Cerebellar nuclear complex (tissue), 1 donor: ENCODE measurements at places on chromosomes 5 and 9.
A peak's percentile ranks its signal among the peaks of the same experiment; 100 is the strongest.

GRCh38 chr5:122612901-122613300 is 162.0 kb upstream of the SNX2 start:
- no peak for DNase-seq

GRCh38 chr5:53249529-53250200 is 140.1 kb upstream of the MOCS2 start:
- DNase-seq = no peak

GRCh38 chr5:134091626-134092121 is 22.8 kb upstream of the TCF7 start:
- DNase-seq = no peak

GRCh38 chr9:7164440-7165330 is 406.9 kb downstream of the KDM4C start:
- no peak for DNase-seq

DNA sequence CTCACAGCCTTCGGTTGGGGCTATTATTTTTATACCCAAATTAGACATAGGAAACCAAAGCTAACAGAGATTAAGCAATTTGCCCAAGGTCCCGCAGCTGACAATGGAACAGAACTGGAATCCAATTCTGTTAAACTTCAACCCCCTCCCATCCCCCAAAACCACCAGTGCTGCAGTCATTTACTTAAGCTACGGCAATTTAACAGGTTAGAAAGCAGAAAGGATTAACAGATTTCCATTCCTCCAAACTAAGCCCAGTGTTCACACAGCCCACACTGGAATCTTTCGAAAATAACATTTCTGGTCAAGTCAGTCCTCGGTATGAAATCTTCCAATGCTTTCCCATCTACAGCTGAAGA is 1023.1 kb upstream of the DMAC1 start:
- no peak for DNase-seq

DNA sequence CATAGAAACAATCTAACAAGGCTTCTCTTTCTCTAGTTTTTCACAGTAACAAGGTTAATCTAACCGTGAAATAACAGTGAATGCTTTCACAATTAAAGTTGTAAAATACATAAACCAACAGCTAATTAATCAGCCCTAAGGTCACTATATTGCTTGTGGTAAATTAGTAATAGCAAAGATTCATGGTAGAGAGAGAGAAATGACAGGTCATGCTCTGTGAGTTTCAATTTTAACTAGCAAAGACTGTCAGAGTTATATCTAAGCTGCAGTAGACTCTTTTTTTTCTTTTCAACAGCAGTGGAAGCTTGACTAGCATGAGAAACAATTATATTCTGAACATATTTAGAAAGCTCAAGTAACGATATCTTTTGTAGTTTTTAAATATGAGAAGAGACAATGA is 1068.0 kb downstream of the MAT2B start:
- DNase-seq = no peak

- no peak for DNase-seq
Observed at GRCh38 chr9:92657296-92658094, 12.4 kb downstream of the IPPK start.

DNA sequence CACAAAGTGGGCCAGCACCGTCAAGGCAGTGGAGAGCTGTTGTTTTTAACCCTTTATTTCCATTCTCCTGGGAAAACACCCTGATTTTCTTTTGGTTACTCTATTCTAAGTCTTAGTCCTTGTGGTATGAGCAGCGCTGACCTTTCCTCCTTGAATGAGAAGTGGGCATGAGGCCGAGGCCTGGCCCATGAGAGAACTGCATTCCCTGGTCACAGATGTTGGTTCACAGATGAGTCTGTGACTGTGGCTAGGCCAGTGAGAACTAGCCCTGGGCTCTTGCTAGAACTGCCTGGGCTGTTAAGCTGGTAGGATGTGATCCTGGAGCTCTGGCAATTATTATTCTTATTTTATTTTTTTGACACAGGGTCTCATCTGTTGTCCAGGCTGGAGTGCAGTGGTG is 71.7 kb upstream of the KLF9 start:
- no peak for DNase-seq

DNA sequence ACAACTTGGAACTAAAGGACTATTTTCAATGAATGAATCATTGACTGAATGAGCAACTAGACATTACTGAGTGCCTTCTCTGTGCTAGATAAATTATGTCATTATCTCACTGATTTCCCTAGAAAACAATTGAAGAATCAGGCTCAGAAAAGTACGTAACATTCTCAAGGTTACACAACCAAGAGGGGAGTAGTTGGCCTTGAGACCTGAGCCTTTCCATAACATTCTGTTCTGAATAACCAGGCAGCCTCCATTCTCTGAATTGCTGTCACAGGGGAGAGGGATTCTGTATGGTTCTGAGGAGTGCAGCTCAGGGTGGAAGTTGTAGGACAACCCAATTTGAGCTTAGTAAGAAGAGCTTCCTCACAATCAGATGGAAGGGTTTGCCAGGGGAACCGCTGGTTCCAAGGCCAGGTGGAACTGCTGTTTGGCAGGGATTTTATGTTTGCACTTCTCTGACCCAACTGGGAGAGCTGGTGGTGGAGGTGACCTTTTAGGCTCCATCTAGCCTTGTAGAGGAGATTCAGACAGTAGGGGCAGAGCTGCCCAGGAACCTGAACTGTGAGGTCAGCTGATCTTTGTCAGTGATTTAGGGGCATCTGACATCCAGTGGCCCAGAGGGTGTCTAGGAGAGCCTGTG is 16.3 kb downstream of the POLR1E start:
- no peak for DNase-seq

- no peak for DNase-seq
Observed at GRCh38 chr9:123237220-123237619, 31.2 kb downstream of the STRBP start.

- DNase-seq = no peak
Observed at GRCh38 chr9:37395663-37396062, 26.8 kb upstream of the GRHPR start.

DNA sequence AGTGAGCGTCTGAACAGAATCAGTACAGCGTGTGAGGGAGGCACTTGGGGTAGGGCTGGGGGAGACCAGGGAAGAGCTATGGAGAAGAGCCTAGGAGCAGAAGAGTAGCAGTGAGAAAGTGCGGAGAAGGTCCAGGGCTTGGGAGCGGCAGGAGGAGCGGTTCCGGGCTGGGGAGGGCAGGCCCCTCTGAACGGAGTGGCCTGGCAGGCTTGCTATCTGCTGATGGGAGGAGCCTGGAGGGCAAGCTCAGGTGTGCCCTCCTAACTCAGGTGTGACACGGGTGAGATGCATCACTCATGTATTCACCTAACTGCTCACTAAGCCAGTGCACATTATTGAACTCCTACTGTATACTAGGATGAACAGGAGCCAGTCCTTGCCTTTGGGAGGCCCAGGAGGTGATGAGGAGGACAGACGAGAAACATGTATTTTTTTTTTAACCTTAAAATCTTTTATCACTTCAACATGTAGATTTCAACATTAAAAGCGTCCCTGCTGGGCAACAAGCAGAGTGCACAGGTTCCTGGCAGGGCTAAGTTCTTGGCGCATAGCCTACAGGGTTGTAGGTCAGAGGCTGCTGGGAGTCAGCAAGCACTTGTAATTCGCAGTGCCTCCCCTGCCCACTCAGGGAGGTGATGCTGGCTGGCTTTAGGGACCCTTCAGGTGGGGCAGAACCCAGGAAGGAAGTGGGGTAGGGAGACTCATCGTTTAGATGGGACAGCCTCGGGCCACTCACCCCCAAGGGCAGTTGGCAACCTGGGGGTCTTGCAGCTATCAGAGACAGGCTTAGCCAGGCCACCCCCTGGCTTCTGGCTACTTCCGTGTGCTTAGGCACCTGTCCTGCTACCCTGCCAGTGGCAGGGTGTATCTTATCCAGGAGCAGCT is 55.5 kb downstream of the TMOD1 start:
- no peak for DNase-seq

DNA sequence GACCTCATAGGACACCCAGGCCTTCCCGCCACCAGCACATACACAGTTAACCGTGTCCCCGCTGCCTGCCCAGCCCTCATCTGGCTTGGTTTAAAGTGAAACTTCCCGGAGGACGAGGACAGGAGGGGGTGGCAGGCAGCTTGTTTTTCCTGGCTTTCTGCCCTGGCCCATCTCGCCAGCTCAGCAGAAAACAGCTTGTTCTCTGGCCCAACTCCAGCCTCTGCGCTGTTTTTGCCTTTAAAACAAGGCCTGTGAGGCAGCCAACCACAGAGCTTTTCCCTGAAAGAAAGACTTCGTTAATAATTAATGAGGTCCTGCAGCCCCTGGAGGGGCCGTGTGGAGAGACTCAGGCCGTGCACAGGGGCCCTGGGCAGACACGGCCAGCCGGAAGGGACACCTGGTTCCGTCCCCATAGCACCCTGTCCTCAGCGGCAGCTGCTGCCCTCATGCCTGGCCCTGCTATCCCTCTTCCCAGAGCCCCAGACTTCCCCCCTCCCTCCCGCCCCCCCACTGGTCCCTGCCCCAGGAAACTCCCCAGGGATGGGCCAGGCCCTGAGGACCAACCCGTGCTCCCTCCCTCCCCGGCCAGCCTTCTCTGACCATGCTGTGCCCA is 108.7 kb downstream of the RXRA start:
- DNase-seq = peak; percentile 47

- DNase-seq = no peak
Observed at GRCh38 chr5:72511366-72511765, 4.2 kb upstream of the ZNF366 start.

DNA sequence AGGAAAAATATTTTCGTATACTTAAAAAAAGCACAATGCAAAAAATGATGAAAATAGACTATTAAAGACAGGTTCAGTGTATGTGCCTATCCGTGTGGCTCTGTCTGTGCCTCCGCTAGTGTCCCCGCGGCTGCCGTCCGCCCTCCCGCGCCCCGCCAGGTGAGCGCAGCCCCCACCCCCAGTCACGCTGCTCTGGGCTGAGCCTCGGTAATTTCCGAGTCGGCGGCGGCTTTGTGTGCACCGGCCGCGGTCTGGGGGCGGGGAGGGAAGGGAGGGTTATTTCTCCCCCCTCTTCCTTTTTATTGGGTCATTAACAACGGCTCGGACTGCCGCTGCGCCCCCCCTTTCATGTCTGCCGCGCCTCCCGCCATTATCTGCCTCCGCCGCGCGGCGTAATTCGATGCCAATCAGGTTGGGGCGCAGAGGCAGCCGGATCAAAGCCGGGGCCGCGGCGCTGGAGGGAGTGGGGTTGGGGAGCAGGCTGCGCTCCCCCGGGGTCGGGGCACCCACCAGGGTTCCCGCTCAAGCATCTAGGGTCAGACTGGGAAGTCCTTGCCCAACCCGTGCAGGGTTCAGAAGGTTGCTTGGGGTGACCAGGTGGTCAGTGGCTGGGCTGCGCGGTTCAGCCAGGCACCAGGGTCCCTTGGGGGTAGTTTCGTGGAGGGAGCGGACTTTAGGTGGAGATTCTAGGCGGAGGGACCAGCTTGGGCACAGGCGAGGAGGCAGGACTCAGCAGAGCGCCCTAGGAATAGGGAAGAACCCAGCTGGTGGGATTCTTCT is 39.5 kb upstream of the PSD2 start:
- DNase-seq = no peak

DNA sequence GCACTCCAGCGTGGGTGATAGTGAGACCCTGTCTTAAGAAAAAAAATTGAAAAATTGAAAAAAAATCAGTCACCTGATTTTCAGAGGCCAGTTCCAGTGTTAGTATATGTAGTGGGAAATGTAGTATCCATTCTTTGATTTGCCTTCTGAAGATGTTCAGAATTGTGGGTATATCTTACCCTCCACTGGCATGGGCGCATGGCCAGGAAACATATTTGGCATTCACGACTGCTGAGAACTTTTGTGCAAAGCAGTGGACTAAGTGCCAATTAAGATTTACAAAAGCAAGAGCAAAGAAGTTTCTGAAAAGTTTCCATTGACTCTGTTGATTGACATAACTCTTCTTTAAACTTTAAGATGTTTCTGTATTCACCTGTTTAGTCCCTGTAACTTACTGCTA is 2.4 kb downstream of the CAVIN4 start:
- DNase-seq = no peak

DNA sequence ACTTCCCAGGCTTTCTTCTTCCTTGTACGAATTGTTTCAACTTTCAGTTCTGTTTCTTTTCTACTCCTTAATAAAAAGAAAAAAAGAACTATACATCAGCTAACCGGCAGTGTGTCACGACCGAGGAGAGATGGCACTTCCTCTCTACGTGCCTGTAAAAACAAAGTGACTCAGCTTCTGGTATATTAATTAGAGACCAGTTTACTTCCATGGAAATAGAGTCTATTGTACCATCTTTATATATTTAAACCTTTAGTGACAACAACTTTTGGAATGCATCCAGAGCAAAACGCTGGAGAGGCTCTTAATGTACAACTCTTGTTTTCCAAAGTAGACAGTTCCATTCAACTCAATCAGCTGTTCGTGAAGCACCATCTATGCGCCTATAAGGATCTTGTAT is 94.5 kb upstream of the LIFR start:
- no peak for DNase-seq

DNA sequence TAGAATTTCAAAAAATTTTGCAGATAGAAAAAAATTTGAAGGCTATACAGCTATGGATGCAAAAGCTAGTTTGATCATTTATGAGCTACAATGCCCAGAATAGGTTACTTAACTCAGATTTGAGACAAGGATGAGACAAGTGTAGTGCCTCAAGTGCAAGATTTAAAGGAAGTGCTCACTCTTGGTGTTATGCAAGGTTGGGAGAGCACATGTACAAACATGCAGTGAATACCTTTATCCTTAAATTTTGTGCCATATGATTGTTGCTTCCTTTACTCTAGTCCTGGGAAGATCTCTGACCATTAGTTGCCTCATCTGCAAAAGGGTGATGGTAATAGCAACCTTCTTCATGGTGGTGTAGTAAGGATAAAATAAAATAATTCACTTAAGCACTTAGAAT is 31.7 kb upstream of the PPP2R2B start:
- DNase-seq = no peak

DNA sequence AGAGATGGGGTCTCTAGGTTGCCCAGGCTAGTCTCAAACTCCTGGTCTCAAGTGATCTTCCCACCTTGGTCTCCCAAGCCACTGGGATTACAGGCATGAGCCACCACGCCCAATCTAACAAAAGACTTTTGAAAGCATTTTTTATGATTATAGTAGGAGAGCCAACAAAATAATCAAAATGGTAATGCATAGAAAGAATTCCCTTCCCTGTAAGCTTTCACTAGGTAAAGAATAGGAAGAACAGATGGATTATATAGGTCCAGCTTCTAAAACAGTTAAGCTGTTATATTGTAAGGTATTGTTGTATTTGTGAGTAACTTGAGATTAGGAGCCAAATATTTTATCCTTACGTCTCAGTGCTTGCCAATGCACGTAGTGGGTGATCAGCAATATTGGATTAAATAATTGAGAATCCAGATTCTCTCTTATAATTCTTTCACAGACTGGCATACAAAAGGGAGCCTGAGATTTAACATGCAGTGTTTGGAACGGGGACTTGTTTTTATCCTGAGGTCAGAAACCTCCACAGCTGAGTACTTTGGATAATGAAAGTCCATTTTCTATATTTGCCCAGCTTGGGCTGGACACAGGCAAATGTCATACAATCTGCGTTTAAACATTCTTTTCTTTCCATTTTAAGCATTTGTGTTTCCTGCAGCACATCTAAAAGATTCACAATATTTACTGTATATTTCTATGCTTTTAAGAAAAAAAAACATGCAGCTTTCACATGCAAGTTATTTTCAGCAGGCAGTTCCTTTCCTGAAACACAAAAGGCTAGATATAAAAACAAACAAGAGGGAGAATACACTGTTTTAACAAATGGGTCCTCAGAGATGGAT is 238.4 kb downstream of the ARRDC3 start:
- DNase-seq = no peak
